NCI-H2081 (cell line): ENCODE measurements at places on chromosomes 6 and 20.
A peak's percentile ranks its signal among the peaks of the same experiment; 100 is the strongest.

DNA sequence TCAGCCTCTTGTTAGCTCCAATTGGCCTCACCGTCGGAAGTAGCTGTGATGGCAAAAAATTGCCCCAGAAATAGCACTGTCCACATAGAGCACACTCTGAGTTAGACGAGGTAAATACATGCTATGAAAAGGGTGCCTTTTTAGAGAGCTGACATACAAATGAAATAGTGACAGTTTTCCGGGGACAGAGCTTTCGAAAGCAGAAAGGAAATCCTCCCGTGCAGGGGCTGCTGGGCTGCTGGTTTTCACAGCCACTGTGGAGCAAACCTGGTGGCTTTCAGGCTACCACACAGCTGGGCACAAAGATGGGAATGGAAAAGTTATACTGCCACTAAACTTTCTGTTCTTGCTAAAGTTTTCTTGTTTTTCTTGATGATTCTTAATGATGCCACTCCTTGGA is 8.3 kb downstream of the SLPI start:
- no peak for DNase-seq

GRCh38 chr6:169382735-169383134 is 129.1 kb upstream of the THBS2 start:
- no peak for DNase-seq

DNA sequence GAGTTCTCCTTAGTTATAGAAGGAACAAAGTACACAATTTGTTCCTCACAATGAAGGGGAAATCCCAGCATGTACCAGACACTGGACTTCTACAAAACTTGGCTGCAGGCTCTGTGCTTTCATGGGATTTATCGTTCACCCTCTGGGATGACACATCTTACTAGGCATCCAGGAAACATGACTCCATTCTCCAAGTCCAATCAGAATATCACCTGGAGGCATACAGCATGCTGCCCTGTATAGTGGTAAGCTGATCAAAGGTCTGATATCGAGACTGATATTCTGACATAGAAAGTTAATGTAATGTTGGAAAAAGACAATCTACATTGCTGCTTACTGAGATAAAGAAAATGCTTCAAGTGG is 6.7 kb downstream of the RWDD2A start:
- no peak for DNase-seq

GRCh38 chr6:107820338-107821261 is 3.5 kb downstream of the SCML4 start:
- DNase-seq, result peak; percentile 69

DNA sequence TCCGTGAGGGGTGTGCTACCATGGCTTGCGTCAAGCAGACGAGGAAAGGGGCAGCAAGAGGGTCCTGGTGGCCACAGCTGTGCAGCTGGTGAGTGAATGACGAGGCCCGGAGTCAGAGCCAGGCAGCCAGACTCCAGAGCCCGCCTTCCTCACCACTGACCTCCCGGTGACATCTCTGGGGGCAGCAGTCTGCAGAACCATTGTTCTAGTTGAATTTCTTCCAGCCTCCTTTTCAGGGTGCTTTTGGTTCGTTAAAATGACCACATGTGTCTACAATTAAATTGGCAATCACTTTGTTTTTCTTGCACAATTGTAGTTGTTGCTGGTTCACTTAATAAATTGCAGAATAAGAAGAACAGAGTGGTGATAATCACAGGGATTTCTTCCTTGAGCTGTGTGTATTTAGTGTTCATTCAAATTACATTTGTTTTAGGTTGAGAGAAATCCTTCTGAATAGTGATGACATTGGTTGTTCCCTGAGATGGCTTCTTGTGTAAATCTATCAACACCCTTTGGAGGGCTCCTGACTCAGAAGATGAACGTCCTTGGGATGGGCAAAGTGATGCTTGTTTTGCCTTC is 96.4 kb downstream of the TULP4 start:
- DNase-seq, result no peak

GRCh38 chr6:77425671-77426070 is 37.6 kb downstream of the HTR1B start:
- DNase-seq, result no peak

DNA sequence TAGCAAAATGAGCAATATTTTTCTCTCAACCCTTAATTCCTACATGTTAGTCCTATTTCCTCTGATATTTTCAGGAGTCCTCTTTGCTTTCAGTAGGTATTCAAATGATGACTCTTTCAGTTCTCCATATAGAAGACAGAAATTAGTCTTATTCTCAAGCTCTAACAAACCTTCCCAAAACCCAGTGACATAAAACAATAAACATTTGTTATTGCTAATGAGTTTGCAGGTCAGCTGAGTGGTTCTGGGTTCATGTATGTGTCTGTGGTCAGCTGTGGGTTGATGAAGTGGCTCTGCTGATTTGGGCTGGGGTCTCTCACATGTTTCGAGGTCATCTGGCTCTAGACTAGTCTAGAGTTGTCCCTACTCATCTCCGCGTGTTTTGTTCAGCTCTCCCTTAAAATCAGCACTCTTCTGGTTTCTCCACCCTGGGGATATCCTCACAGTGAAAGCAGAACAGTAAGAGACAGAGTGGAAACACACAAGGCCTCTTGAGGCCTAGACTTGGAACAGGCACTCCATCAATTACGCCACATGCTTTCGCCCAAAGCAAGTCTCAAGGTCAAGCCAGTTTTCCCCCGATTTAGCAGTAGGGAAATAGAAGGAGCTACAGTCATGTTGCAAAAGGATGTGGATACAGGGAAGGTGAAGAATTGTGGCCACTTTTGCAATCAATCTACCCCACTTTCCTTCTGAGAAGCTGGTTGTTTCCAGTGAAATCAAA is 273.0 kb downstream of the PLCB1 start:
- no peak for DNase-seq

DNA sequence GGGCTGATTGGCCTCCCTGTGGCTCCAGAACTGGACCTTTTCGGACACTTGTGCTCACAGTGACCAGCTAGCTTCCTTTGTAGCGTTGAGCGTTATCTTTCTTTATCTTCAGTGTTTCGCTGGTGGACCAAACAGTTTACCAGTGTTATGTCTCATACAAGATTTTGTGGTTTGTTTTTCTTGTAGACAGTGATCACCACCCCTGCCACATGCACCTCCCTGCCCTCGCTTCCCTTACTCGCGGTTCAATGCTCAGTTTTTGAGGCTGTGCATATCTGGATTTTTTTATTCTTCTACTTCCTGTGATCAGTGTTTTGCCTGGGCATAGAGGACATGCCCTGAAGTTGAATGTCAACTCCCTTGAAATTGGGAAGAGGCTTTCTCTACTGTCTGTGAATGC is 16.4 kb downstream of the MYT1 start:
- no peak for DNase-seq

DNA sequence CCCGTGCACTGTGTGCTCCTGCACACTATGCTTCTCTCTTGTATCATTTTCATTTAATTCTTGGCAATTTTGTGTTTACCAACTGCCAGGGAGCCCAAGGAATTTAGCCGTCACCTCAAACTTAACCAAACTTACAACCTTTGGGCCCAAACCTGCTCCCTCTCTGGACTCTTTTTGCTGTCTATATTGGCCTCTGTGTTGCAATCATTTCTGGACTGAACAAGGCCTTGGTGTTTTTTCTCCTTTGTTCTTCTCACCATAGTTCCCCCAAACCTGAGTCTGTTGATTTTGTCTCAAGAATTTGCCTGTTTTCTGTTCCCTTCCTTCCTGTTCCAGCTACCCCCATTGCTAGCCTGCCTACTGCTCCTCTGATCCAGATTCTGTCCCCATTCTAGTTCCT is 19.2 kb downstream of the DCBLD1 start:
- no peak for DNase-seq

GRCh38 chr6:117494283-117494682 is 11.8 kb downstream of the DCBLD1 start:
- no peak for DNase-seq

- DNase-seq, result no peak
Observed at GRCh38 chr6:105345506-105345905, 57.4 kb downstream of the PREP start.
